ENCODE measurements at places on chromosomes 16 and 17. TPM values are rescaled to one million over a fixed set of nuclear protein-coding genes. Genes with fewer than 3 reads are reported as not detected.

The RPA1 gene
- total RNA-seq, result 38.4 TPM

The SPIRE2 gene
- total RNA-seq, result 0.72 TPM

The RPL26 gene
- total RNA-seq, result 5,721 TPM

The C17orf100 gene
- 0.28 TPM for total RNA-seq

The TBX6 gene
- total RNA-seq, result not detected

The ASB16 gene
- total RNA-seq, result not detected

The TOP2A gene
- total RNA-seq, result 68.5 TPM

The CX3CL1 gene
- total RNA-seq, result under 0.01 TPM

The APOH gene
- not detected for total RNA-seq

The SLC16A6 gene
- total RNA-seq, result 0.54 TPM

The TANGO6 gene
- 19.7 TPM for total RNA-seq

- DNase-seq, result no peak
Measured at GRCh38 chr17:46943218-46943500, 20.2 kb downstream of the GOSR2 start.

DNA sequence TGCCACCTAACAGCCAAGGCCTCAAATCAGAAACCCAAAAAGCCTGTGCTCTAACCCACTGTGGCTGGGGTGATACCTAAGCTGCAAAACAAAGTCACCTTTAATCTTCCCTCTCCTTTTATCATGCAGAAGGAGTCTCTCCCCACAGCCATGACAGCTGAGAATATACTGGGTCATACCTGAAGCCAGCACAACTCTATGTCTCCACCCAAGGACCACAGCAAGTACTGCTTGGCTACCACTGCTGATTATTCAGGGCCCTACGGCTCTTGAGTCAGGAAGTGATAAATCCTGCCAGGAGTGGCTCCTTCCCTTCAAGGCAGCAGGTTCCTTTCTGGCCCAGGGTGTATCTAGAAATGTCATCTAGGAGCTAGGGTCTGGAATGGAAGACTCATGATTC, 151.5 kb upstream of the TOM1L1 start:
- no peak for DNase-seq

DNA sequence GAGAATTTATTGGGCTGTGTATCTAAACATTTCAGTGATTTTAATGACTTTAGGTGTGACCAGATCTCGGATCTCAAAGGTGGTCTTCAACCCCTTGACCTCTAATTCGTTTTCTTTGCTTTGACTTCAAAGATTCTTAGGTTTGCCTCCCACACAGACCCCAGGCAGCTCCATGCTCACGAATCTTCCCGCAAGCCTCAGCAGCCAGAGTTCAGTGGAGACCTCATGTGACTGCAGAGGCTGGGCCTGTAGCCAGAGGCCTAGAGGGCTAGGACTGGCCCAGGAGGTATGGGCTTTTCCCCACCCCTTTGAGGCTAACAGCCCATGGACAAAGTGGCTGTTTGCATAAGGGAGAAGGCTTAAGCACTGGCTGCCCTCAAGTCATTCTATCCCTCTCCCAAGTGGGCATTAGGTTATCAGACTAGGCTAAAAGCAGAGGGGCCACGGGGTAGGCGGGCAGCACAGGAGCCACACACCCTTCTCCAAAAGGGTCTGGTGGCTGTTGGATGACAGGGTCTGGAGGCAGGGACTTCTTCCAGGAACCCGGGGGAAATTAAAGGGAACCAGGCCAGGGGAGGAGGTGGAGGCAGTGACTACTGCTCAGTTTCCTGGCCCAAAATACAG, 3.0 kb downstream of the HIRIP3 start:
- peak; percentile 63 for DNase-seq

- no peak for DNase-seq
Measured at GRCh38 chr17:78128551-78129350, at the start of gene TMC6. Gene TMC6 (minus strand): TSS chr17:78128755. CDS start chr17:78126832, 1,923 bp downstream.

GRCh38 chr16:47984669-47985068, 171.1 kb downstream of the ABCC12 start:
- no peak for DNase-seq

DNA sequence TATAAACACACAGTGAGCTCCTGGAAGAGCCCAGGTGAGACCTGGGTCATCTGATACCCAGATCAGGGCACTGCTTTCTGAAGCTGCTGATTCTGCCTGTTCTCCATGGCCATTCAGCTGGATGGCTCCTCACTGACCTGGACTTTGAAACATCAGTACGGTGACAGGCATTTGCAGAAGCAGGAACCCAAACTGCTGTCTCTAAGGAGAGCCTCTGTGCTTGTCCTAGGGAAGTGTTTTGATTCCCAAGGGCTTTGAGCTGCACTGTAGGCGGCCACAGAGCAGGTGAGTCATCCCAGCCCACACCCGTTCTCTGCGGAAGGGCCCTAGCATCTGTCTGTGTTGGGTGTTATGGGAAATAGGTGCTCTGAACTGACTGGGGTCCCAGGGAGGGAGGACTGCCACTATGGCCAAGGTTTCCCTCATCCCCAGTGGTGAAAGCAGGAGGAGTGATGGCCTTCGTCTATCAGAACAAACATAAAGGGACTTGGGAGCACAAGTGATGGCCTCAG, 60.7 kb upstream of the ADCY9 start:
- DNase-seq, result peak; percentile 73

DNA sequence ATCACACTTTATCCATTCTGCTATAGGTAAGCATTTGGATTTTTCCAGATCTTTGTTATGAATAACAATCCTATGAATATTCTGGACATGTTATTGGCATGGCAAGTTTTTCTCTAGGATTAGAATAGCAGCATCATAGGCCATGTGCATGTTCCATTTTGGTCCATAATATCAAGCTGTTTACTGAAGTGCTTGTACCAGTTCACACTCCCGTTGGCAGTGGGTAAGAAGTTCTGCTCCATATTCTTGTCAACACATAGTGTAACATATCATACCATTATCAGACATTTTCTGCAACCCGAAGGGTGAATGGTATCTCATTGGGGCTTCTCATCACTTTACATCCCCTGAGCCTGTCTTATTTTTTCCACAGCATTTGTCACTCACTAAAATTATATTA, 661.9 kb upstream of the SALL1 start:
- no peak for DNase-seq

DNA sequence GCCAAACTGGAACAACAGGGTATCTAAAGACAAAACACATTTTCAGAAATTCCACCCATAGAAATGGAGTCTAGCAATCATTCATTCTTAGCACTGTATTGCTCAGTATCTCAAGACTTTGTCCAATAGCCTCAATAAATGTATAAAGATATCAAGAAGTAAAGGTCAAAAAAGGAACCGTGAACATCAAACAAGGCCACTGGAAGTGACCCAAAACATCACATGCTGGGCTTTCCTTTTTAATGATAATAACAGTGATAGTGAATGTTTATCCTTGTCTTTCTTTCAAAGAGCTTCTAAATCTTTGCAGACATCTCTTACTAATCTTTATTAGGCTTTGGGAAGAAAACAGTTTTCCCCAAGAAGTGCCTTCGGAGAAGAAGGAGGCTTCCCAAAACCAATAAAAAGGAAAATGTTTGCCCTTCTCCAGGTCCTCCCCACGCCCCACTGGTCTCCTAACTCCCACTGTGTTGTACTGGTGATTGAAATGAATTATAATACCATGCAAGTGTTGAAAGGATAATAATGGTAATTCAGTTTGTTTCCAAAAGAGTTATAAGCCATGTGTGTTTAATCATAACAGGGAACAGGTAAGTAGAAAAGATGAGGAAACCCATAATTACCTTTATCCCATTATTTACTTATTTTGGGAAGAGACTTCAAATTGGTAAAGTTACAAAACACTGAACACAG, 18.6 kb downstream of the RNF43 start:
- DNase-seq, result no peak

DNA sequence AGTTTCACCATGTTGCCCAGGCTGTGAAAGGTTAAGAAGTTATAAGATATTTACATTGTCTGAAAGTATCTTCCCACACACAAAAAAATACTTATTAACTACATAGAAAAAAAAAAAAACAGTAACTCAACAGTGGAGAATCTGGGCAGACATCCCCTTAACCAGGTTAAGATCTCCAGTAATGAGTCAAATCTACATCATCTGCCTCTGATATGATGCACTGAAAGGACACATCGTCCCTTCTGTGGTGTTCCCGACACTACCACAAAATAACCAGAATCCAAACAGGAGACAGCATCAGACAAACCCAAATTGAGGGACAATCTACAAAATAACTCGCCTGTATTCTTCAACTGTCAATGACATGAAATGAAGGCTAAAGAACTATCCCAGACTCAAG, 40.0 kb downstream of the CMTM4 start:
- DNase-seq, result peak; percentile 38

GRCh38 chr17:6421700-6422604, 13.0 kb downstream of the AIPL1 start:
- peak; percentile 64 for DNase-seq

DNA sequence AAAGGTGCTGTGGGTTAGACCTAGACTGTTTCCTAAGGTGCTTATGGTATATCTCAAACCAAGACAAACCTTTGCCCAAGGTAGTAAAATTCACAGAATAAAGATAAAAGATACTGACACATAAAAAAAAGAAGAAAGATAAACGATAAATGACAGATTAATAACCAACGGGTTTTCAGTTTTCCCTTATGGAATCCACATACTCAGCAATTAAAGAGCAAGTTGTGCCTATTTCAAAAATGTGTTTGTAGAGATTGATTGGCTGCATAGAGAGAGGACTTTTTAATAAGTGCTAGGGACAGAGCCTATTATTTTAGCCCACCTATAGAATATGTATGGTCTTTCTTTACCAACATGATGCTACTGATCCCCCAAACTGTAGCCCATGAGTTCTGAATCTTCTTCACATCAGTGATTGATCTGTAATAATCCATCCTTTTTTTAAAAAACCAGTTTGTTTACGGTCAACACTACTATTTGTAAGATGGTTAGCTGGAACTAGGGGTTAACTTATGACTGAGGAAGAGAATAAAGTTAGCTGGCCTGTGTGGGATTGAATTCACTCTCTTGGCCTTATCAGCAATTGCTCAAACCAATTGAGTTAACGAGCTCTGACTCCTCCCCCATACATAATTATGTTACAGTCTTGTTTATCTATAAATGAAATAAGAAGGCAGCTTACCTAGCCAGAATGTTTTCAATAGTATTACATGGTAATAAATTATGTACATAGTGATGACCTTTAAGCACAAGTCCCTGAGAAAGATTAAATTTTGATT, 53.8 kb downstream of the SNX11 start:
- no peak for DNase-seq

- no peak for DNase-seq
Measured at GRCh38 chr16:54431041-54431996, 144.7 kb upstream of the IRX3 start.

- DNase-seq, result peak; percentile 90
Measured at GRCh38 chr17:44533533-44534246, 23.6 kb upstream of the FZD2 start.

GRCh38 chr16:58462089-58462488, 37.9 kb upstream of the NDRG4 start:
- no peak for DNase-seq

GRCh38 chr17:2090210-2090641, 35.3 kb downstream of the HIC1 start:
- no peak for DNase-seq

DNA sequence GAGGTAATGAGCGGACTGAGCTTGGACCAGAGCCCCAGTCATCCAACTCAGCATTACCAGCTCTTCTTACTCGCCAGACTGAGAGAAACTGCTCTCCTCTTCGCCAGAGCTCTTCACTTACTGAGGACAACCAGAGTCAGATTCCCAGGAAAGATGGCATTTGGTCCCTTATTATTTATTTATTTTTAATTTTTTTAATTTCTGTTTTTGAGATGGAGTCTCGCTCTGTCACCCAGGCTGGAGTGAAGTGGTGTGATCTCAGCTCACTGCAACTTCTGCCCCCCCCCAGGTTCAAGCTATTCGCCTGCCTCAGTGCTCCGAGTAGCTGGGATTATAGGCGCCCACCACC, 23.3 kb downstream of the DEXI start:
- DNase-seq, result no peak

- no peak for DNase-seq
Measured at GRCh38 chr16:21268236-21268635, 9.9 kb downstream of the CRYM start.

- DNase-seq, result no peak
Measured at GRCh38 chr17:917391-917811, 62.2 kb downstream of the NXN start.

DNA sequence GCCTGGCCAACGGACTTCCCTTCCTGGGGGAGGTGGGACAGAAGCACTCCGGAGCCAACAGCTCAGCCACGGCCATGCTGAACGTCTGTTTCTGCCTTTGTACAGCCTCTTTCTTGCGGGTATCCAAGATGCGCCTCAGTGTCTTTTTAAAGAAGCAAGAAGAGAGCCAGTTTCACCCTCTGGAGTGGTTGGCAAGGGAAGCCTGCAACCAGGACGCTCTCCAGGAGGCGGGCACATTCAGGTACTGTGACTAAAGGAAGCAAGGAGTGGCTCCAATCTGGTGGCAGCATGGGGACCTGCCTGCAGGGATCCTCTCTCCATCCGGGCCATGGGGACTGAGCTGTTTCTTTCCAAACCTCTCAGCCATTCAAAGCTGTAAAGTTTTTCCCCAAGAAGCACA, 60.6 kb upstream of the ENDOV start:
- no peak for DNase-seq

DNA sequence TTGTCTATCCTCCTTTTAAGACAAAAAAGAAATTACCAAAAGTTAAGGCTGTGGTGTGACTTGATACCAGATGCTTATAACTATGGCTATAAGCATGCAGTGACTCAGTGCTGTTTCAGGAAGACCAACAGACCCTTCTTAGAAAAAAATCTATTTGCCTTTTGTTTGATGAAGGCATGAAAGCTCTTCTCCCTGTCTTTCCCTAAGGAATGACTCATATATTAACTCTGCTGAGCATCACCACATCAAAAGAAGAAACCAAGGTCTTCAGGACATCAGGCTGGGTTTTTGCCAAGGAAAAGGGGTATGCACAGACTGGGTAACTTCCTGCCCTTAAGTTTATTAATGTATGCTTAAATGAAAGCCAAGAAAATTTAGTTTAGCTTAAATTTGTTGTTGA, 47.1 kb downstream of the VMP1 start:
- DNase-seq, result peak; percentile 98

GRCh38 chr16:9053006-9053601, 38.3 kb upstream of the HAPSTR1 start:
- peak; percentile 75 for DNase-seq

DNA sequence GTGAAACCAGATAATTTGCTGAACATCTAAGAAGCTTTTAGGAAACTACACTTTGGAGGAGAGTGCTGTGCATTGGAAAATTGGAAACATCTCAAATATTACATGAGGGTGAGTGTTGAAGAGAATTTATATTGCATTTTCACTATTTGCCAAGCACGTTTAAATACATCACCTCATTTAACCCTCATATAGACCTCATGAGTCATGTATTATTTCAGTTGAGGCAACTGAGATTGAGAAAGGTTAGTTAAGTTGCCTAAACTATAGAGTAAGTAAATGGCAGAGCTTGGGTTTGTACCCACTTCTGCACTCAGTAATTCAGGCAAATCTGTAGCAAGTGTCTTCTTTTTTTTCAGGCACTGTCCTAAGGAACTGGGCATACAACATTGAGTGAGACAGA, 3.7 kb upstream of the NLK start:
- peak; percentile 63 for DNase-seq

DNA sequence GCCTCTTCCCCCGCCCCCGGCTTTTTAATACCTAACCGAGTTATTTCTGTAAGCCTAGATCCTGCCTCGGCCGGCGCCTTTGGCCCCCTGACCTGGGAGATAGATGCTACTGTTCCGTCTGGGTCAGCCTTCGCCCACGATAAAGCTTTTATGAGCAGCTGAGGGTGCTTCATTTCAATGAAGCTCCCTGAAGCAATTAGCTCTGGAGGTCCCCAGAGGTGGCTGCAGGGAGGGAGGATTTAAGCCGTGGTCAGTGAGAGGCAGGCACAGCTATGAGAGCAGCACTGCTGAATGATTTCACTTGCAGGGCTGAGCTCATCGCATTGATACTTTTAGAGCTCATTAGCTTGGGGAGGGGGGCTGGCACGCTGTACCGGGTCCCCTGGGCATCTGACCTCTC, 89.4 kb downstream of the RPA1 start:
- no peak for DNase-seq
